ENCODE measurements at places on chromosomes 5 and 9.

DNA sequence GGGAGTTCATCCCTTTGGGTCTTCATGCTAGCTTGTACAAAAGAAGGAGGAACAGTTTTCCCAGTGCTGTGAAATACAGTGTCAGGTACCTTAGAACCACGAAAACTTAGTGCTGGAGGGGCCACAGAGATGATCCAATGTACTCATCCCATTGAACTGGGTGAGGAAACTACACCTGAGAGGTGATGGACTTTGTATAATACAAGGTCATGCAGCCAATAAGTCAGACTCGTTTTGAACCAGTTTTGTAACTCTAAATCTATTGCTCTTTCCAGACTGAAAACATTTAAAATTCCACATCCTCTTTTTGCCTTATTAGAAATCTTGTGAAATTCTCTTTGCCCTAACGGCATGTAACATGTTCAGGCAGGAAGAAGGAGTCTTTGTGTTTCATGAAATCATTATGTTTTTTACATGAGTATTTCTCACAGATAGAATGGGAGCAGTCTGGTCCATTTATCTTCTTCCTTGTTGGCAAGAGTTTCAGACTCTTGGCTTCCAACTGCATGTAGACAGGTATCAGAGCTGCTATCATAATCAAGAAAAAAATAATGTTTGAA, 146.8 kb upstream of the FBXL7 start:
- DNase-seq, result no peak

- DNase-seq, result no peak
These were observed 47.4 kb downstream of the IRX2 start for GRCh38 chr5:2704111-2704510.

DNA sequence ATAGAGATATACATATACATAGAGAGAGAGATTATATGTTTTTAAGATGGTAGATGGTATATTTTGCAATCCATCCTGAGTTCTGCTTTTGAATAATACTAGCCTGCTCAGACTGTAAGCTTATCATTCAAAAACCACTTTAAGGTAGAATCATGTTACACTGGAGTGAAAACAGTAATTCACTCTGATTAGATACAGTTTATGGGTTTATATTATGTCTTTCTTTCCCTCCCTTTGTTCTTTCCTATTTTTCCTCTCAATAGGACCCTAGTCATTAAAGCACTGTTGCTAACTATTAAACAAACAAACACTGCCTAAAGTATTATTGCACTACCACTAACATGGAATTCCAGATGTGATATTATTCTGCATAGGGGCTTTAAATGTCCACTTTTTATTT, 202.0 kb downstream of the ADAMTSL1 start:
- no peak for DNase-seq

DNA sequence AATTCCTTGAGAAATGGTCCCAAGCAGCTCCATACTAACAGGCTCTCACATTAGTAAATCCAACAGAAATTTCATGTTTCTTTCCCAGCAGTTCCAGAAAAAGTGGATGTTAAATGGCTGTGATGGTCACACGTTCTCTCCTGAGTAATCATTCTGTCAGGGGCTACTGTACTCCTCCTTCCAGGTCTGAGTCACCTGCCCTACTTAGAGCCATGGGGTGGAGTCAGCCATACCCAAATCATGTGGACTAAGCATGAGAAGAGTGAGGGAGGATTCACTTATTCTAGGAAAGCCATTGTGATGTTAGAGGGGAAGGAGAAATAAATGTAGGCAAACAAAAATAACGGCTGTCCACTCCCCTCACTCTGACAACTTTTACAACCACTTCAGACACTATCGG, 547.2 kb downstream of the CSNK1G3 start:
- DNase-seq, result no peak

GRCh38 chr5:79056847-79057246, 12.6 kb downstream of the DMGDH start:
- no peak for DNase-seq

DNA sequence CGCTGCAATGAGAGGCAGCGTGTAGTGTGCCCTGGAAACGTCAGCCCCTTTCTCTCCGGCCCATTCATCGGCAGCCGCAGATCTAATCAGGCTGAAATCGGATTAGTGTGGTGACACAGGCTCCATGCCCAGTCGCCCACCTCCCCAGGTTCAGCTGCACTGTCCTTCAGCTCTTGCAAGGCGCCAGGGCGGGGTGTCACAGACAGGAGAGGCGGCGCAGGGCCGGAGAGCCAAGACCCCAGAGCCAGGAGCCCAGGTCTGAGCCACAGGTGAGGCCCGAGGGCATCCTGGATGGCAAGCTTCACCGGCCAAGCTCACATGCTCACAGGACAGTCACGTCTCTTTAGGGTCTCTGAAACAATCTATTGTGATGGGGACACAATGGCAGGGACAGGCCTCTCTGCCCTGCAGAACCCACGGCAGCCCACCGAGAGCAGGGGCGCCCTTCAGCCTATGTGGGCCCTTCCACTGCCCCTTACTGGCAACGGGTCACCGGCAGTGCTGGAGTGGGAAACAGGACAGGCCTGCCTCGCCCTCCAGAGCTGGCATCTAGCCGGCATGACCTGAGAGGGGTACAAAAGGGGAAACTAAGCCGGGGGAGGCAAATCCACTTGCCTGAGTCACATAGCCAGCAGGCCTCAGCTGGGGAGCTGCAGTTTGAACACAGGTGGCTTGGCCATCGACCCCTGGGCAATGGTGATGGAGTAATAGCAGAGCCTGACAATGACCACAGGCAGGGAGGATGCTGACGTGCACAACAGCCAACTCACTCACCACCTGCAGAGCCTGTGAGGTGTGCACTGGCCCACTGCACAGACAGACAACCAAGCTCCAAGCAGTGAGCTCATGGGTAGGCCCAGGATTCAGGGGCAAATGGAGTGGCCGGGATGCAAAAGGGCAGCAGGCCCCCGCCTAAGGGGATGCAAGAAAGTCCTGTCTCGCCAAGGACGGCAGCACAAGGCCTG, 48.1 kb downstream of the VAV2 start:
- DNase-seq, result no peak

GRCh38 chr9:85514256-85514655, 227.5 kb downstream of the AGTPBP1 start:
- DNase-seq, result no peak

DNA sequence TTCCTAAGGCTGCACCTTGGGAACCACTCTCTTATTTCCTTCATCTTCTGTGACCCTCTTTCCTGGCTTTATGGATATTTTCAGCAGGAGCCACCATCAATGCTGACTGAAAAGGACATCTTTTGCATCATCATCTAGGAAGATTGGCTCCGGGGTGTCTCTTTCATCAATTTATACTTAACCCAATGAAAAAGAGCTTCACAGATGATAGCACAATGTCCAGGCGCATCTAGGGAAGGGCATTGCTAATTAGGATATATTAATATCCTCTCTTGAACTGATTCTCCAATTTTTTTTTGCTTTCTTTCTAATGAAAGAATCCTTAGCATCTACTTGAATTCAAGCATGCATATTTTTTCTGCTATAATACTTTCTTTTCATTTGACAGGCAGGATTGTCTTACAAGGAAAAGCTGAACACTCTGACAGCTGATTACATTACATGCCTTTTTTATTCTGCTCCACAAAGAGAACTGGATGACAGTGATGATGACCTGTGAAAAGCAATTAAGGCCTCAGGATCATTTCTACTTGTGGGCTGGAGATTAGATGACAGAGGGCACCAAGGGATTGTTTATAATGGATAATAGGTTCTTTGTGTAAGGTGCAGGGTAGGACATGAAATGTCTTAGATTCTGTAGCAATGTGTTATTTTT, 60.2 kb downstream of the PCSK1 start:
- DNase-seq, result no peak

GRCh38 chr5:34415559-34416198, 240.4 kb upstream of the RAI14 start:
- no peak for DNase-seq

DNA sequence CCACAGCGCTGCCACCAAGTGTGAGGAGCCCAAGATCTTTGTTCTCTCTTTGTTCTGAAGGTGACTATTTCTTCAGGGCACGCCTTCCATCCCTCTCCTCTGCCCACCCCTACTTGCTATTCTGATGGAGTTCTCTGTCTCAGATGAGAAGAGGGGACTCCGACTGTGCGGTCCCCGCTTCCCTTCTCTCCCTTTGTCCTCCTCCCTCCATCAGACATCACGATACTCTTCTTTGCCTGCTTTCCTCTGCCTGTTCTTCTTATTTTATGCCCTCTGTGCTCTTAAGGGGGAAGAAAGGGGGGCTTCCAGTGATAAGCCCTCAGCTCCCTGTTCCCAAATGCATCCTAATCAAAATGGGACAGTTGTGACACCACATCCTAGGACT, 307.8 kb downstream of the RAB3C start:
- DNase-seq, result no peak

Data from activated CD8-positive, alpha-beta T cell treated with anti-CD3 and anti-CD28 coated beads, Interleukin-2, amount 10 ng/mL, durations not matched to agents 7 days and 5 days (primary cell).